Gastrocnemius medialis (tissue), 4 donors: ENCODE measurements at places on chromosomes 2 and 18. TPM values are rescaled to one million over a fixed set of nuclear protein-coding genes. Genes with fewer than 3 reads are reported as not detected.

GRCh38 chr2:10185046-10185445 lies 62.5 kb downstream of the RRM2 start:
- DNase-seq: no peak
- no peaks in the 10 kb centered on the region for H3K36me3 ChIP-seq
- no peaks in the 10 kb centered on the region for H3K4me1 ChIP-seq
- H3K4me3 ChIP-seq: no peak overlapping the region
- no peak overlapping the region for H3K27ac ChIP-seq

KIAA2012 gene
- not detected for total RNA-seq

PLGLB1 gene
- 0.75 TPM for total RNA-seq

CCDC148 gene
- total RNA-seq: not detected

POTEF gene
- total RNA-seq: not detected

LOXHD1 gene
- 0.41 TPM for total RNA-seq
